ENCODE measurements at places on chromosomes 13 and 19. TPM values are rescaled to one million over a fixed set of nuclear protein-coding genes. Genes with fewer than 3 reads are reported as not detected.

The OR10H1 gene
- total RNA-seq, result not detected

The SH2D3A gene
- 0.68 TPM for total RNA-seq

The FGF21 gene
- not detected for total RNA-seq

The MADCAM1 gene
- not detected for total RNA-seq

The SPIB gene
- not detected for total RNA-seq

The DNAAF3 gene
- not detected for total RNA-seq

The LIM2 gene
- total RNA-seq, result not detected

The SLC25A41 gene
- total RNA-seq, result 0.71 TPM

The UGGT2 gene
- 80.8 TPM for total RNA-seq

The ZNF581 gene
- total RNA-seq, result 23.8 TPM
